ENCODE measurements at places on chromosomes 4 and X. TPM values are rescaled to one million over a fixed set of nuclear protein-coding genes. Genes with fewer than 3 reads are reported as not detected.

The LRPAP1 gene
- total RNA-seq, result 84.7 TPM

The SFRP2 gene
- not detected for total RNA-seq

The FRAS1 gene
- total RNA-seq, result not detected

The NIPAL1 gene
- total RNA-seq, result 3.3 TPM

The TDO2 gene
- not detected for total RNA-seq

The OTUD6A gene
- not detected for total RNA-seq

The KLHL34 gene
- total RNA-seq, result 2.5 TPM

The ASMT gene
- not detected for total RNA-seq

The ADH1A gene
- not detected for total RNA-seq

The MMRN1 gene
- 0.55 TPM for total RNA-seq

The BCAP31 gene
- total RNA-seq, result 128 TPM

The DDX60 gene
- total RNA-seq, result 33.1 TPM

The LEF1 gene
- total RNA-seq, result 382 TPM

The TASL gene
- 2.8 TPM for total RNA-seq

The SLC25A4 gene
- 6.4 TPM for total RNA-seq

The CLOCK gene
- total RNA-seq, result 15.2 TPM

The PRRG3 gene
- not detected for total RNA-seq

The MTHFD2L gene
- 7.6 TPM for total RNA-seq

The FATE1 gene
- total RNA-seq, result not detected

The ATP1B4 gene
- total RNA-seq, result not detected

The VCX3A gene
- not detected for total RNA-seq

The PABPC4L gene
- not detected for total RNA-seq

The PLK4 gene
- total RNA-seq, result 2.6 TPM

The SPANXN3 gene
- not detected for total RNA-seq

The SLC49A3 gene
- 1.7 TPM for total RNA-seq

The ALB gene
- total RNA-seq, result not detected

The SYP gene
- 0.50 TPM for total RNA-seq

The AFF2 gene
- 1.0 TPM for total RNA-seq

The PWWP3B gene
- total RNA-seq, result not detected

The BGN gene
- not detected for total RNA-seq

The SMC1A gene
- total RNA-seq, result 70.4 TPM

The RBMXL3 gene
- not detected for total RNA-seq

The HADH gene
- total RNA-seq, result 20.0 TPM

The ANAPC4 gene
- 61.8 TPM for total RNA-seq

The MAGEA2B gene
- not detected for total RNA-seq

The MAGEA2 gene
- total RNA-seq, result not detected

The SPATA18 gene
- not detected for total RNA-seq

The BEND2 gene
- total RNA-seq, result not detected

The USP46 gene
- total RNA-seq, result 26.9 TPM

The CT83 gene
- not detected for total RNA-seq

The ARHGAP6 gene
- total RNA-seq, result not detected

The C4orf51 gene
- total RNA-seq, result not detected

The CITED1 gene
- total RNA-seq, result not detected

The GYPE gene
- total RNA-seq, result 0.58 TPM

The PLAC1 gene
- not detected for total RNA-seq

The ARMCX1 gene
- total RNA-seq, result 0.44 TPM

The CTSO gene
- 13.1 TPM for total RNA-seq

The NSG1 gene
- total RNA-seq, result 74.9 TPM
